ENCODE measurements at places on chromosomes 2 and 18.
A peak's percentile ranks its signal among the peaks of the same experiment; 100 is the strongest.

DNA sequence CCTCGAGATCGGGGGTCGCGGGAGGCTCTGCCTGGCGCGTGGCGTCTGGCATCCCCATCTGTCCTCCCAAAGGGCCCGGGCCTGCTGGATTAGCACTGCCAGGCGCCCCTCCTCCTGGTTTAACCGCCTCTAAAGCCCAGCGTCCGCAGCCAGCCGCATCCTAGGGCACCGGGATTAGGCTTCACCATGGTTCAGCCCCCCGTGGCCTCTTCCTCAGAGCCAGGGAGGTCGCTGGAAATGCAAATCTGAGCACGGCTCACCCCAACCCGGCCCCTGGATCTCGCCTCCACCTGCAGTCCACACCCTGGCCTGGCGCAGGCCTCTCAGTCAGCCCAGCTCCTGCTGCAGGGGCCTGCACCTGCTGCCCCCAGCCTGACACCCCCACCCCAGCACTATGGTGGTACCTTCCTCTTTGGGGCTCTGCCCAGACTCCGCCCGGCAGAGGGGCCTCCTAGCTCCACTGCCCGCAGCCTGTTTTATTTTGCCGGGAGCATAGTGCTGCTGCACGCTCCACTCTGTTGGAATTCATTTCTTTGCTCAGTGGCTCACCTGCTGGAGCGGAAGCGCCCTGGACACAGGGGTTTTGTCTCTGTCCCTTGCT, 13.2 kb downstream of the PRELID3A start:
- DNase-seq: no peak

DNA sequence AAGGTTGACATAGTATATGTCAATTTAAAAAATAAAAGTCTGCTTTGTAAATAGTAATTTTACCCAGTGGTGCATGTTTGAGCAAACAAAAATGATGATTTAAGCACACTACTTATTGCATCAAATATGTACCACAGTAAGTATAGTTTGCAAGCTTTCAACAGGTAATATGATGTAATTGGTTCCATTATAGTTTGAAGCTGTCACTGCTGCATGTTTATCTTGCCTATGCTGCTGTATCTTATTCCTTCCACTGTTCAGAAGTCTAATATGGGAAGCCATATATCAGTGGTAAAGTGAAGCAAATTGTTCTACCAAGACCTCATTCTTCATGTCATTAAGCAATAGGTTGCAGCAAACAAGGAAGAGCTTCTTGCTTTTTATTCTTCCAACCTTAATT, 78.6 kb upstream of the CSRNP3 start:
- no peak for DNase-seq

DNA sequence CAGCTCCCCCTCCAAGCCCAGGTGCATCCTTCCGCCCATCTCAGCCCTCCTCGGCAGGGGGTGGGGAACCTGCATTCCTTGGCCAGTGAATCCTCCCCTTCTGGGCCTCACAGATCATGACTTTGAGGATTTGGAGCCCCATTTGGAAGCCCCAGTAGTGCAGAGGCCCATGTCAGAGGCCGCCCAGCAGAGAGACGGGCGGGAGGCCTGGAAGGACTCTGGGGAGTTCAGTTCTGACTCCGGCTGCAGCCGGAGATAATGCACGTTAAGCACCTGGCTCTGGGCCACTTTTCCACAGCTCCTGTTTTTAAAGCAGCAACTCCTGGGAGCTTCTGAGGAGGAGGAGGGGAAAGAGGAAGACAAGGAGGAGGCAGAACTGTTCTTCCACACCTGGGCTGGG, 14.9 kb downstream of the ATOH8 start:
- no peak for DNase-seq

GRCh38 chr18:58321986-58322385, 278.0 kb downstream of the NEDD4L start:
- peak; percentile 67 for DNase-seq

GRCh38 chr2:183079139-183079775, 710 bp downstream of the DUSP19 start:
- DNase-seq: no peak

- no peak for DNase-seq
Measured at GRCh38 chr2:121346407-121346806, 61.4 kb upstream of the TFCP2L1 start.

GRCh38 chr2:210167227-210167626, 4.0 kb downstream of the KANSL1L start:
- no peak for DNase-seq

DNA sequence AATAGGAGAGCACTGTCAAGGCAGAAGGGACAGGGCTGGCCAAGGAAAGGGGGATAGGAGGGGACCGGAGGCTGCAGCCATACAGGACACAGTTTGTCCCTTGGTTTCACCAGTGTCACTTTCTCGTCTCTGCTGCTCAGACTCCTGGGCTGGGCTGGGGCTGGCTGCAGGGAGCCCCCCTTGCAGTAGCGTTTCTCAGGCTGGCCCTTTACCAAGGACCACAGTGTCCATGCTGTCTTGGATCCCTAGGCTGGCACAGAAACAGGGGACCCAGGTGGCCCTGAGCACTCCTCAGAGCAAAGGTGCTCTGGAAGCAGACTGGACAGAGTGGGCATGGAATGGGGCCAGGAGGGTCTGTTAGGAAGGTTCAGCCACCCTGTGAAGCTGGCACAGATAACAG, 34.8 kb downstream of the ATOH8 start:
- no peak for DNase-seq

- DNase-seq: no peak
Measured at GRCh38 chr2:158213773-158214172, 112.1 kb downstream of the UPP2 start.

DNA sequence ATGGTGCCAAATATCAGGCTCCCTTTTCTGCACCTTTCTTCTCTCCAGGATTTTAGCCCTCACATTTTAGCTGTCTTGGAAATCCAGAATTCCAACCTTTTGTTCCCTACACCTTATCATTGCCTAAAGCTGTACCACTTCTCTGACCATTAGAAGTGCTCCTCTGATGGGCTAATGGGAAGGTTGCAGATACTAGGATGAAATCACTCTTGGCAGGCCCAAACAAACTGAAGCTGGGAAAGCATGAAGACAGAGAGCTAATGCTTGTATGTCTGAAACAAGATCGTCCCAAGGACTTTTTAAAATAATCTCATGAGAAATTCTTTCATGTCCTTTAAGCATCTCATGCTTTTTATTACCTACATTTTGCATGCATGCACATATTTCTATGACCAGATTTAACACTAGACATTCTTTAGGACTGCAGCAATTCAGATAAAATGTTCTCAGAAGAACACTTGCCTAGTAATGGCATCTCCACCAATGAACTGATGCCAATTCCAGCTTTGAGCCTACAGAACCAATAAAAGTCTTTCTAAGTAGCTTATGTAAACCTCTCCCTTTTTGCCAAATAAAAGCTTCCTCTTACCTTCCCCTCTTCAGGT, 98.4 kb upstream of the OSR1 start:
- no peak for DNase-seq

GRCh38 chr2:215360596-215360995, 48.7 kb downstream of the ATIC start:
- DNase-seq: no peak

DNA sequence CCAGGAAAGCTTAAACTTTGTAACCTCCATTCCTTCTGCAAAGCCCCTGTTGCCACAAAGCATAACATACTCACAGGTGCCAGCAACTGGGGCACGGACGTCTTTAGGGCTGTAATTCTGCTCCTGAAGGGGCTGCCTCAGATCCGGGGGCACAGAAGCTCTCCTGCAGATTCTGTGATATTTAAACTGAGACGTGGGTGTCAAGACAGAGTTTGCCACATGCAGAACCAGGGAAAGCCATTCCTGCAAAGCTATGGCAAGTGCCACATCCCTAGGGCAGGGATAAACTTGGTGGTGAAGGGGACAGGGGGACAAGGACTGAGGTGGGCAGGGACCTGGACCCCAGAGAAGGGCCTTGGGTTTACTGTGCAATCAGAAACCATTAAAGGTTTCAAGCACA, 247.2 kb downstream of the EIPR1 start:
- no peak for DNase-seq

DNA sequence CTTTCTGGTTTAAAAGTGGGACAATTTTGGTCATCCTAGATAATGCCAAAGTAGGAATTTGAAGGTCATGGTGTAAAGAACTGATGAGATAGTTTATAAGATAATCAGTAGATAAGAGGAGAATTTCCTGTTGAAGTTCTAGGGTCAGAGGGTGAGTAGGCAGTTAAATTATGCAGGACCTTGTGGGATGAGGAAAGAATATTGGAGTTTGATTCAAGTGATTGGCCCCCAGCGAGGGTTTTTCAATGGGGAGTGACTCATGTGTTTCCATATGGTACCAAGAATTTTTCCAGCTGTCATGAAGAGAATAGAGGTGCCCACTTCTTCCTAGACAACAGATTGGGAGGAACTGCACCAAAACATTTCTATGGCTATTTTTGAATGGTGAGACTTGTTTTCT, 940.2 kb upstream of the ZEB2 start:
- DNase-seq: no peak

- no peak for DNase-seq
Measured at GRCh38 chr18:63051928-63052327, 267.6 kb downstream of the BCL2 start.

- DNase-seq: peak; percentile 12
Measured at GRCh38 chr18:477565-477964, 22.9 kb downstream of the COLEC12 start.

DNA sequence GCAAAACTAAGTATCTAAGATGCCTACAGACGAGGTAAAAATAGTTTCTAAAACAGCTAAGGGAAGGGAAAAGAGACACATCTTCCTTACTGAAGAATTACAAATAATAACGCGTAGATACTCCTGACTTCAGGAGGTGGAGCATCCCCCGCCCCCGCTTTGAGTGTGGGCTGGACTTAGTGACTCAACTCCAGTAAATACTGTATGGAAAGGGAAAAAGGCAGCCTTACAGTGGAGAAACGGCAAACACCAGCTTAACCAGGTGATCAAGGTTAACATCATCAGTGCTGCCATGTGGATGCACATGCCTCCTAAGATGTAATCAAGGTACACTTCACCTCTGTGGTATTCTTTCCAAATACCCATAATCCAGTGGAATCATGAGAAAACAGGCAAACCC, 47.9 kb downstream of the HADHB start:
- no peak for DNase-seq

- DNase-seq: no peak
Measured at GRCh38 chr2:9895669-9896590, 52.7 kb downstream of the TAF1B start.

- no peak for DNase-seq
Measured at GRCh38 chr2:25566694-25567093, 106.7 kb downstream of the DTNB start.

- DNase-seq: no peak
Measured at GRCh38 chr18:45081566-45082181, 401.0 kb downstream of the SETBP1 start.

DNA sequence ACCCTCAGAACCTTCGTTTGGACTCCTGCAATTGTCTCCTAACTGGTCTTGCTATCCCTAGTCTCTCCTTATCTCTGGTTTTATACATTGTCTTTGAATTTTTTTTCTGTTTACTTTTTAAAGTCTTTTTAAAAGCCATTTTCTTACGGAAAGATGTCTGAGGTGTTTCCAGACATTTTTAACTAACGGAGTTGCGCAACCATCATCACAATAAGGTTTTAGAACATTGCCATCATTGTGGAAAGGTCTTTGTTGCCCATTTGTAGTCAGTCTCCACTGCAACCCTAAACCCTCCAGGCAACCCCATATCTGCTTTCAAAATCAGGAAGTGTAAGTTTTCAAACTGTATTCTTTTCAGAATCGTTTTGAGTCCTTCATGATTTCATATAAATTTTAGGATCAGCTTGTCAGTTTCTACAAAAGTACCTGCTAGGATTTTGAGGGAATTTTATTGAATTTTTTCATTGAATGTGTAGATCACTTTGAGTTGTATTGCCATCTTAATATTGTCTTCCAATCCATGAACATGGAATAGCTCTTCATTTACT, 46.3 kb downstream of the ANKRD12 start:
- DNase-seq: no peak

DNA sequence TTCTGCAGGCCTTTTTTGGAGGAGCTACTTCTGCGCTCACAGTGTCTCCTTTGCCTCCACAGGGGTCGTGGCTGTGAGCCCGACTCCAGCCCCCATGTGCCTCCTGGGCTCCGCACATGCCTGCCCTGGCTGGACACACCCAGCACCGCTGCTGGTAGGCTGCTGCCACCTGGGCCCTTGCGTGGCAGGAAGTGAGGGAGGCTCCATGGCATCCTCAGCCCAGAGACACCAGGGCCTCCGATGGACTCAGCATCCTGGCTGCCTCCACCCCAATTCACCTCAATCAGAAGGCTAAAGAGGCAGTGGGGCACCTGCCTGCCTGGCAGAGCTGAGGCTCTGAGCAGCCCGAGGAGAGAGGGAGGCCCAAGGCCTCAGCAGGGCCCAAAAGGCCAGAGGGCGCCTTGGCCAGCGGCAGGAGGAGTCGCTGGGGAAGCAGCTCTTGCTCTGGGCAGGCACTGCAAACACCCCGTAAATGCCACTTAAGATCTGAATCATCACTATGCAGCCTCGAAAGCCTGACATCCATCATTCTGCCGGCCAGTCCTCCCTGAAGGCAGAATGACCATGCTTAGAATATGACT, 68.3 kb upstream of the OTOS start:
- no peak for DNase-seq

- no peak for DNase-seq
Measured at GRCh38 chr2:45901468-45902032, 250.1 kb downstream of the PRKCE start.

- peak; percentile 86 for DNase-seq
Measured at GRCh38 chr2:178522950-178523595, 42.8 kb downstream of the PLEKHA3 start.

DNA sequence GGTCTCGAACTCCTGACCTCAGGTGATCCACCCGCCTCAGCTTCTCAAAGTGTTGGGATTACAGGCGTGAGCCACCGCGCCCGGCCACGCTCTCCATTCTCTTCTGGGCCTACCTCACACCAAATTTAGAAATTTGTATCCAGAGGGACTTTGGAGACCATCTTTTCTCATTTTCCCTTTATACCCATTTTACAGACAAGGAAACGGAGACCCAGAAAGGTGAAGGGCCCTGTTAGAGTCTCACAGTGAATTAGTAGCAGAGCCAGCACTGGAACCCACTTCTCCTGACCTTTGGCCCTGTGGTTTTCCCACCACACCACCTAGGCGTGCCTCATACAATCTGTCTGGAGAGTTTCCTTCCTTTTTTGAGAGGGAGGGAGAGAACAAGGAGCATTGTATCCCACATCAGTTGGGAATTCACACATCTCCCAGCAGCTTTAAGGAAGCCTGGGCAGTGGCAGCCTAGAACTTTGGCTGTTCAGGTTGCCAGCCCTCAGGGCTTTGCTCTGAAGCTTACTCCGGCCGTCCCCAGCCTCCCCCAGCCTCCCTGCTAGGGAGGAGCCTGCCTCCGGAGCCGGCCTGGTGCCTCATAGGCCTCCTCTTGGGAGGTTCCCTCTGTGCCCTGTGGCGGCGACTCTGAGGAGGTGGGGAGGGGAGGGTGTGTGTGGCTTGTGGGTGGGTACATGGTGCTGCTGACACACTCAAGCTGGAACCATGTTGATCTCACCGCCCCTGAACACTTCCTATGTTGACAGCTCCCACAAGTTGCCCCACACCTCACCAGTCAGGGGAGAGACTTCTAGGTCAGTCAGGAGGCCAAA, 13.8 kb downstream of the FOSL2 start:
- peak; percentile 79 for DNase-seq

- no peak for DNase-seq
Measured at GRCh38 chr2:66938471-66938967, 458.6 kb upstream of the ETAA1 start.
